ENCODE measurements at places on chromosomes 16 and 17.

- no peak for DNase-seq
Observed at GRCh38 chr16:75065149-75065505, 51.5 kb downstream of the LDHD start.

DNA sequence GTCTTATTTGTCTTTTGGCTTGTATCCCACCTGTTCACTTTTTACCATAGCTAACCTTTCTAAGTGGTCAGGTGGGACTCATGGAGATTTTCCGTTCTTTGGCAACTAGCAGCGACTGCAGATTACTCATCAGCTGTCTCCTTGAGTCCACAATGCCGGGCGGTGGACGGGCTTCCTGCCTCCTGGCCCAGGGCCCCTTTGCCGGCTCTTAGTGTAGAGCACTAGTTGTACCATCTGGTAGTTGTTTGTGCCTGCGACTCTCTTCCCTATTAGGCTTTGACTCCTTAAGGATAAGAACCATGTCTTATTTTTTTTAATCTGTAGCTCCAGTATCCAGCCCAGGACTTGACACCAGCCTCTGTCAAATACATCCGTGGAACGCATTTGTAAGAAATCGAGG is 399.9 kb downstream of the WWOX start:
- DNase-seq, result no peak

GRCh38 chr17:61574542-61575351 is 16.3 kb downstream of the NACA2 start:
- no peak for DNase-seq

DNA sequence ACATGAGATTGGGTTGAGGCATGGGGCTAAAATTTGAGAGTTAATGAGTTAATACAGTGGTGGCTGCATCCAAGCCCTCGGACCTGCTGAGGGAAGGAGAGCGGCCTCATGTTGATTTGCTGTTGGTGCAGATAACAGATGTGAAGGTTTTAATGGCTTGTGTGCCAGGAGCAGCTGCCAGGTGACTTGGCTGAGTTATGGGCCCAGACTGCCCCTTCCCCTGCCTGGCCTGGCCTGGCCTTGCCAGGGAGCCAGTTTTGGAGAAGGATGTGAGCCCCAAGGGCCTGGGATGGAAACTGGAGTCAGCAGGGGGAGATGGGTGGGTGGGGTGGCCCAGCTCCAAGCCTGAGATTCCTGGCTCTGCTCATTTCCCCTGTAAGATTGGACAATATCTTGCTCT is 230.1 kb downstream of the CBLN1 start:
- DNase-seq, result no peak

DNA sequence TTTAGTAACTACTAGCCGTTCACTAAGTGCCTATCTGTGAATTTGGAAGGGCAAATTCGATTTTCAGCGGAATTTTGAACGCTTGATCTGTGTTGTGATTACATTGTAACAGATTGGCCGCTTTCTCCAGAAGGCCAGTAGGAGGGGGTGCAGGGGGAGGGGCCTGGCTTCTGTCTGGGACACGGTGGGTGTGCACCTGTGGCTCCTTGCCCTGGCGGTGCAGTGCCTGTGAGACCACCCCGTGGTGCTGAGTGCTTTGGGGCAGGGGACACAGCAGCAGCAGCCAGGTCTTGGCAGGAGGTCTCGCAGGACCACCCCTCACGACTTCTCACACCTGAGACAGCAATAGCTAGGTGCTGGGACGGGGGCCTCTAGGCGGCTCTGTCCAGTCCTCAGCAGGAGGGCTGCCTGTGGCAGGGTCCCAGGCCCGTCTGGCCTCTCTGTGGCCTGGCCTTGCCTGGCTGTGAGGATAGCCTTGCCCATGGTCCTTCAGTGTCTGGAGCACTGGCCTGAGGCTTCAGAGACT is 1.8 kb downstream of the UBE2I start:
- no peak for DNase-seq

DNA sequence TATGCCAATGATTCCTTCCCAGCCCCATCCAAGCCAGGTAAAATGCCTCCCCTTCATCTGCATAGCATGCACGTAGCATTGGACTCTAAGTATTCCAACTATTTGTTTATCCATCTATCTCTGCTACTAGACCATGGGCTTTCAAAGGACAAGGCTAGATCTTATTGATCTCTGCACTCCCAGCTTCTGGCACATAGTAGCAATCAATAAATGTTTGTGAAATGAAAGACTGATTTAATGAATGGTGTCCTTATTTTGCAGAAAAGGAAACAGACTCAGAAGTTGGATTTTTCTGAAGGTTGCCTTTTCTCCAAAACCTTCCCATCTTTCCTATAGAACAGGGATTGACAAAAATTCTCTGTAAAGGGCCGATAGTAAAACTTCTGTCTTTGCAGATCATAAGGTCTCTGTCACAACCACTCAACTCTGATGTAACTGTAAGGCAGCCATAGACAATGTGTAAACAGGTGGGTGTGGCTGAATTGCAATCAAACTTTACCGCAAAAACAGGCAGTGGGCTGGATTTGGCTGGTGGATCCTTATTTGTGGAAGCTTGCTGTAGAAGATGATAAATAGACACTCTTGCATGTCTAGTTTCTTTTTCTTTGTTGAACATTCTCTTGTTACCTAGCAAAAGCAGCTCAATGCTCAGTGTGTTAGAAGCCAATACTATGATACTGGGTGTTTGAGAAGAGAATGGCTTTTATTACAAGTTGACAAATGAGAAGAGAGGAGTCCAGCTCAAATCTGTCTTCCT is 7.6 kb upstream of the CMTR2 start:
- DNase-seq, result no peak

GRCh38 chr17:49698005-49698404 is 9.8 kb downstream of the SLC35B1 start:
- DNase-seq, result no peak

DNA sequence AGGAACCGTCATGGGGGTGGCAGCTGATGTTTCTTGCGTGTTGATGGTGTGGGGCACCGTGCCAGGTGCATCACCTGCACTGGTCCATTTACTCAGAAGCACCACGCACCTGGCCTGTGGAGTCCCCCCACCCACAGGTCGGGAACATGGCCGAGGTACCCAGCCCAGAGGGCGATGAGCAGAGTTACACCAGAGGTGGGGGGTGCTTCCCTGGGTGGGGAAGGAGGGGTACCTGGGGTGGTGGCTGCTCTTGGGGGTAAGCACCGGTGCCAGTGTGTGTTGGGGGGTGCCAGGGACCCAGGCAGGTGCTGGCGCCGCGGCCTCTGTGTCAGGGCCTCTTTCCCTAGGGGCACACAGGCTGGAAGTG is 5.0 kb upstream of the ZNF750 start:
- no peak for DNase-seq

- no peak for DNase-seq
Observed at GRCh38 chr16:4419402-4419959, 3.1 kb upstream of the CORO7 start.

- DNase-seq, result peak; percentile 81
Observed at GRCh38 chr17:40647624-40648383, at the start of gene SMARCE1. Gene SMARCE1 (minus strand): TSS chr17:40647818. CDS start chr17:40645802, 2,016 bp downstream.

GRCh38 chr17:42809250-42809649 is 10.6 kb downstream of the CNTD1 start:
- DNase-seq, result no peak

DNA sequence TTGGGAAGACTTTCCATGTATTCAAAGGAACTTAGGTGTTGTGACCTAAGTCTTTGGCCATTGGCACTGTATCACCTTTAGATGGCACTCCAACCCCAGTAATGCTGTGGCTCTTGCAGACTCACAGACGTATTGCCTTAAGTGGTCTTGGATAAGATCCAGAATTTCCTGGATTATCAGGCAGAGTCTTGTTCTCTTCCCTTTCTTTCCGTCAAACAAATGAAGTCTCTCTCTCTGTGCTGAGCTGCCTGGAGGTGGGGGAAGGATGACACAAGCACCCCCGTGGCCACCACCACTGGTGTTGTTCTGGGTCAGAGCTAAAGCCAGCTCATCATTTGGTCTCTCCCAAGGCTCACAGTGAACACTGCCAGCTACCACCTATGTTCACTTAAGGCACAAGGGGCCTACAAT is 789.9 kb upstream of the KIF2B start:
- DNase-seq, result no peak

- no peak for DNase-seq
Observed at GRCh38 chr16:78415013-78415412, 315.6 kb downstream of the WWOX start.

DNA sequence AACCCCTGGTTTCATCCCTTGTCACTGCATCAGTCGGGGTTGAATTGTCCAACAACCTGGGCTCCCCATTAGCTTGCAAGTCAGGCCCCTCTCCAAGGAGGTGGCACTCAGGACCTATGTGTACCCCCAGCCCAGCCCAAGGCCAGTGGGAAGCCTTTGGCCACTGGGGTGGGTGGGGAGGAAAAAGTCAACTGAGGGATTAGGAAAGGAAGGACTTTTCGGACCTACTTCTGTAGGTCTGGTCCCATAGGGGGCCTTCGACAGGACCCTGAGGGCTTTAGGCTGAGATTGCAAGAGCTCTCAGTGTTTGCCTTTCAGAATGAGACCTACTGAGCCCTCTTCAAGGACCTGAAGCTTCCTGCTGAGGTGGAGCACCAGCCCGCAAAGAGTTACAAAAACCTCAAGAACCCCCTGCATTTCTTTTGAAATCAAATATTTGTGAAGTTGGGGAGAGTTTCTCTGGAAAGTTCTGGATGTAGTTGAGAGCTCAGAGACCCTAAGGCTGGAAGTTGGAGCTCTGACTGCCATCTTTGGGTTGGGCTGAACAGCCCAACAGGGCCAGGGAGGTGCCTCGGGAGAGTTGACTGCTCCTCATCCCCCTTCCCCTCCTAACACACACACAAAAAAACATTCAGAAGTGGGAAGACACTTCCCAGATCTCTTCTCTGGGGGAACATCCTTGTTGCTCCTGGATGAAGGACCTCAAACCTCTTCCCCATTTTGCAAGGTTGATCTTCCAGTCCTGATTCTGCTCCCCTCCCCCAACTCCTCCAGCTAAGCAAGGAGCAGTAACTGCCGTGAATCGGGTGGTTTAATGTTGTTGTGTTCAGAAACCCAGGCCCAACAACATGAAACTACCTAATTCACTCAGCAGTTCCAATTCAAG is 5.8 kb upstream of the HOXB9 start:
- no peak for DNase-seq

DNA sequence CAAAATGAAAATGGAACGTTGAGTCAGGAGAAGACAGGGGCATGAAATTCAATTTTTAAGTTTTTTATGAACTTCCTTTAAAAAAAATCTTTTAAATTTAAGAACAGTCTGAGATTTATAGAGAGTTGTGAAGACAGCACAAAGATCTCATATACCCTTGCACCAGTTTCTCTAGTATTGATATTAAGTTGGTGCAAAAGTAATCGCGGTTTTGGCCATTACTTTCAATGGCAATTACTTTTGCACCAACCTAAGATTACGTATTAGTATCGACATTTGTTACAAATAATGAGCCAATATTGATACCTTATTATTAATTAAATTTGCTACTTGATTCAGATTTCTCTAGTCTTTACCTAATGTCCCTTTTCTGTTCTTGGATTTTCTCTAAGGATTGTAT is 684.4 kb upstream of the CDH8 start:
- DNase-seq, result no peak

GRCh38 chr16:67445913-67446907 is 15.3 kb downstream of the HSD11B2 start:
- DNase-seq, result no peak

- no peak for DNase-seq
Observed at GRCh38 chr17:31394544-31394943, 3.1 kb downstream of the RAB11FIP4 start.

DNA sequence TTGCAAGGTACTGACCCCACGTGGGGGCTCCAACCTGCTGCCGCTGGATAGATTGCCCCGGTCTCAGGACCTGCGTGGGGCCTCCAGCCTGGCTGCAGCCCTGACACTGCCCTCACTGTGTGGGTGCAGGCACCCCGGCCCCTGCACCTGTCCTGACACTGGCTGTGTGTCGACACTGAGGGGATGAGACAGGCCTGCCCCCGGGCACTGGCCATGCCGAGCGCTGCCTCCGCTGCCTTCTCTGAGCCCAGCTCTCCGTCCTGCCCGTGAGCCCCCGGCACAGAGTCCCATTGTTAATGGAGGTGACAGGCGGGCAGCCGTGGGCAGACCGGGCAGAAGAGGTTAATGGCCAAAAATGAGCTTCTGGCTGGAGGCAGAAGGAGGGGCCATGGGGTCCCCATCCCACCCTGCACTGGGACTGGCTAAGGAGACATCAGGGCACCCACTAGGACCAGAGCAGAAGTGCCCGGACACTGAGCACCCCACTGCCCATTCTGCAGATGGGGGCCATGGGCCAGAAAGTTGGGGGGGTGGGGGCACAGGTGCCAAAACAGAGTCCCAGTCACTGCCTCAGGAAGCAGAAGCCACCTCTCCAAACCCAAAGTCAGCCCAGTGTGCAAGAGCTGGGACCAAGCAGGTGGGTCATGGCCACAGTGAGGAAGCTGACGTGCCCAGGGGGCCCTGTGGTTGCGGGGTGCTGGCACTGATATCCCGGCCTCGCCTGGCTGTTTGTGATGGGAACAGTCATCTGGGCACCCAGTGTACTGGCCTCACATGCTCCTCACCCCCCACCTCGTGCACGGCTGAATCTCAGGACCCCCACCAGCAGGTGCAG is 2.5 kb upstream of the PRR35 start:
- DNase-seq, result no peak

GRCh38 chr16:3485821-3486505 is 9.3 kb downstream of the C16orf90 start:
- no peak for DNase-seq

DNA sequence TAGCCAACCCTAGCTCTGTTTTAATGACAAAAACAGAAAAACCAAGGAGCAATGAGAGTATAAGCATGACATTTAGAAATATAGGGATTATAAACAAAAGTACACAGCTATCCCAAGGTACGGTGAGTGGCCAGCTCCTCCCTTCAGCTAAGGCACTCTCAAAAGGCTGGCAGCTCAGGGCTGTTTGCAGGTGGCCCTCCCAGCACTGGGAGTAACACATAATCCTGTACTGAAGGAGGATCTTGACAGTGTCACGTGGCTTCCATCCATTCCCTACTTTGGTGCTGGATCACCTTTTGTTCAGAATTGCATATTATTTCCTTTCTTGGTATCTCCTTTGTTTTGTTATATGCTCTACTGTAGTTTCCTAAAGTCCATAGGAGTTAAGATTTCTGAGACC is 500.8 kb downstream of the KCNJ18 start:
- no peak for DNase-seq

Measured in GM10248 (cell line).